ENCODE measurements at places on chromosomes 4 and X.

GRCh38 chrX:103343105-103343504, 13.1 kb downstream of the TCEAL7 start:
- no peak for DNase-seq

DNA sequence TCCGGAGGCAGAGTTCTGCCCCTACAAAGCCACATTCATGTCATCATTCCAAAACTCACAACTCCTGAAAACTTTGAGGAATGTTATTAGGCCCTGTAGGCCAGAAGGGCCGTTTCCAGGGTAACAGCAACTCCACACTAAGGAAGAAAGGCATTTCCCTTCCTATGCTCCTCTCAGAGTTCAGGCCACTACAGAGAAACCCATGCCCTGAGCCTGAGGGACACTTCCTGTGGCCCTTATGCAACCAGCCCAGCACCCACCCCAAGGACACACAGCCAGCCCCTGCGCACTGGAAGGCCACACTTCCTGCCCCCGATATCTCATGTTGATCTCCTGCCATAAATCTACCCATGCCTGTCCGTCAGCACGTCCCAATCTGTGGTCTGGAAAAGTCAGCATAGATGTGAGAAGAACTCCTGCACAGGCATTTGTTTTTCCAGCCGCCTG, 289.3 kb downstream of the BCOR start:
- no peak for DNase-seq

DNA sequence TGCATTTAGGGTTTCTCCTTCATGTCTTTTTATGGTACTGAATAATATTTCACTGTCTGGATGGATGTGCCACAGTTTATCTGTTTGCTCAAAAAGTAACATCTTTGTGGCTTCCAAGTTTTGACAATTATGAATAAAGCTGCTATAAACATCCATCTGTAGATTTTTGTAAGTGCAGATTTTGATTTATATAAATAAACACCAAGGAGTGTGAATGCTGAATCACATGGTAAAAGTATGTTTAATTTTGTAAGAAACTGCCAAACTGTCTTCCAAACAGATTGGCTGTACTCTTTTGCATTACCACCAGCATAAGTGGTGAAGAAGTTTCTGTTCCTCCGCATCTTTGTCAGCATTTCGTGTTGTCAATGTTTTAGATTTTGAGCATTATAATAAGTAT, 158.7 kb upstream of the GIMD1 start:
- no peak for DNase-seq

- DNase-seq, result no peak
These were observed 5.1 kb upstream of the UGT2A1 start for GRCh38 chr4:69658133-69658532.

DNA sequence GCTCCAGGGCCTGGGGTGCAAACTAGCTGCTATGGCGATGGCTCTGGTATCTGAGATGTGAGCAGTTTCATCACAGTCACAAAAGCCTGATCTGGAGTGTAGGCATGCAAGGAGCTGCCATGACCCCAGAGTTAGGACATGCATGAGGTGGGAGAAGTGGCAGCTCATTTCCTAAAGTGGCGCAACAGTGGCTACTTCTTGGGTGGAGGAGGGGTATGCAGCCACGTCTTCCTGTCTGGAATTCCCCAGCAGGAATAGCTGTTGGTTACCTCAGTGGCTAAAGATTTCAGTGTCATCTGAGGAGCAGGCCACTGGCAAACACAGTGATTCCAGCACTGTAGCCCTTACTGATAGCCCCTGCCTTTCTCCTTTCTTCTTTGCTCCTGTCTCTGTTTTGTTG, 1382.5 kb downstream of the C4orf33 start:
- no peak for DNase-seq

GRCh38 chrX:19555683-19556082, 40.4 kb upstream of the MAP3K15 start:
- no peak for DNase-seq

DNA sequence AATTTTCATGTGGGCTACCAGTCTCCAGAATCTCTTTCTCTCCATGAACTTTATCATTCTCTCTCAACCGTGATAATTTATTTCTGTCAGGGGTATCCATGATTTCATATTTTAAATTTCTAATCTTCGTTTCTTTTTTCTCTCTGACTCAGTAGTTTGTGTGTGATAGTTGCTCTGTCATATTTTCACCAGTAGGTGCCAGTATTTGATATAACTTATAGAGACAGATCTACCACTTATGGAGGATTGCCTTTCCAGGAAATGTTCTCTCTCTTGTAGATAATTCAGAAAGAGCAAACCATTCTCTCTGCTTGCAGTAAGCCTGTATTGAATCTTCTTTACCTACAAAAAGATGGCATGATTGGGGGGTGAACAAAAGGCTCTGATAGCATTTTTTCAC, 79.3 kb upstream of the DYNLT3 start:
- peak; percentile 1 for DNase-seq

- peak; percentile 90 for DNase-seq
These were observed 66.9 kb downstream of the ARHGEF38 start for GRCh38 chr4:105619188-105619931.

DNA sequence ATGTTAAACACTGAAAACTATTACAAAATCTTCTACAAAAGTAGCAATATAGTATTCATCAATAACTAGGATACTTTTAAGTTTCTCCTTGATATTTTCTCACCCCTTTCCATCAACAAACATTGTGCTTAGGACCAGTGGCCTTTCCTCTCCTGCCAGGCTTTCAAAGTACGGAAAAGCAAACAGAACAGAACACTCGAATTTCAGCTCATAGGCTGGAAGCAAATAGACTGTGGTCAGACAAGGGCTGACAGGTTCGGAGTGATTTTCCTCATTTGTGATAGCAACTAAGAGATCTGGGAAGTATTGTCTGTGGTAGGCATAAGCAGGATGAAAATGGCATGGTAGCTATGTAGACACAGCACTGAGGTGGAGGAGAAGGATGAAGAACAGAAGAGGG, 68.6 kb upstream of the SORBS2 start:
- peak; percentile 24 for DNase-seq

DNA sequence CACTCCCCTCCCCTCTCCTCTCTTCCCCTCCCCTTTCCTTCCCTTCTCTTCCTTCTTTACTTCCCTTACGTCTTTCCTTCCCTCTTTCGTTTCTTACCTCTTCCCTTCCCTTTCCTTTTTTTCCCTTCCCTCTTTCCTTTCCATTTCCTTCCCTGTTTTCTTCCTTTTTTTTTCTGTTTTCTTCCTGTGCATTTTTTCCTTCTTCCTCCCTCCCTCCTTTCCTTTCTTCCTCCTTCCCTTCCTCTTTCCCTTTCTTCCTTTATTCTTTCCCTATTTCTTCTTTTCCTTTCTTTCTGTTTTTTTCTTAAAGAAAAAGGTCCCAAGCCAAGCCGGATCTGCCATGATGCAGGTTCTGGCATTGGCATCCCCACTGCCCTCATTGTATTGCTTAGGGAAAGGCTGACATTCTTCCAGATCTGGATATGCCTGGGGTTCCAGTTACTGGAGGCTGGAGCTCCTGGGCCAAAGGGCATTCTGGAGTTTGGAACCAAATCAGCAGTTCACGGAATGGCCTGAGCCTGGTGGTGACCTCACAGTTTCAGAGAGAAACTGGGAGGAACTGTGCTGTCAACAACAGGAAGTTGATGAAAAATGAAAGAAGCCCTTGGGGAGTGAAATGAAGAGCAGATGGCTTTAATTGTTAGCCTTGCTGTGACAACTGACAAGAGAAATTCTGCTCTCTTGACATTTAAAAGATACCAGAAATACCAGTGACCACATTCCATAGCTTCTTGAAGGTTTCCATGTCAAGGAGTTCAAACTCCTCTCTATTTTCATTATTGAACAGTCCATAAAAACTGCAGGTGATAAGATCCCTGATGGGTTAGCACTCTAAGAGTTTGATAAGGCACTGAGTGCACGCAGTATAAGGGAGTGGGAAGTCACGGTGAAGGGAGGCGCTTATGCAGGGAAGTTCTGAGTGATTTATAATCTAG, 622.1 kb downstream of the SPRY1 start:
- no peak for DNase-seq

DNA sequence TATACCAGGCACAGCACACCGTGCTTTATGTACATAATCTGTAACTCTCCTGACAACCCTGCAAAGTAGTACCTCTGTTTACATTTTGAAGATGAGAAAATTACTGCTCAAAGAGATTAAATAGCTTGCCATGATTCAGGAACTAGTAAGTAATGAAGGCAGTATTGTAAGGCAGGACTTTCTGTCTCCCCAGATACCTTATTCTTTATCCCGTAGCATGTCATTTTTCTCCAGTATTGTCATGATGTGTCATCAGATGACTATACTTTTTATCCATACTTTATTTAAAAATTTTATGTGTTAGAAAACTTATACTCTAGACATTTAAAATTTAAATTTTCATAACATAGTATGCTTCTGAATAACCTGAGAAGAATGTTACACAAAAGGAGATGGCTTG, 188.3 kb upstream of the NUDT6 start:
- DNase-seq, result no peak

GRCh38 chrX:72062916-72063315, 68.8 kb downstream of the RTL5 start:
- no peak for DNase-seq

DNA sequence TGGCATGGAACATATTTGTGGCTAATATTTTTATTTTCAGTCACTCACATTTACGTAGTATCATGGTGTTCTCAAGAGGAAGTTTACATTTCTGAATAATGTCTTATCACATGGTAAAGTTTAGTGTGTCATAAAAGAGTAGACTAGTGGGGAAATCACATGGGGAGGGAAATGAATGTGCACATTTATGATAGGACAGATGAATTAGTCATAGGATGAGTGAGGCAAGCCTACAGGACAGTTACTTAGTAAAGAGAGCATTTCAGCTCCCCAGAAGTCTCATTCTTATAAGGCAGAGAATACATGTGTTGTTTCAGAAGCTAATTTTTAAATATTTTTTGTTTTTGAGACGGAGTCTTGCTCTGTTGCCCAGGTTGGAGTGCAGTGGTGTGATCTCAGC, 6.2 kb downstream of the GK start:
- no peak for DNase-seq

DNA sequence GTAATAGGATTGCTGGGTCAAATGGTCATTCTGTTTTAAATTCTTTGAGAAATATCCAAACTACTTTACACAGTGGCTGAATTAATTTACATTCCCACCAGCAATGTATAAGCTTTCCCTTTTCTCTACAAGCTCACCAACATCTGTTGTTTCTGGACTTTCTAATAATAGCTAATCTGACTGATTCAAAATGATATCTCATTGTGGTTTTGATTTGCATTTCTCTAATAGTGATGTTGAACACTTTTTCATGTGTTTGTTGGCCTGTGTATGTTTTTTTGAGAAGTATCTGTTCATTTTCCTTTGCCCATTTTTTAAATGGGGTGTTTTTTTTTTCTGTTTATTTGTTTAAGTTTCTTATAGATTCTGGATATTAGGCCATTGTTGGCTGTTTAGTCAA, 659.0 kb upstream of the GNPDA2 start:
- DNase-seq, result no peak

DNA sequence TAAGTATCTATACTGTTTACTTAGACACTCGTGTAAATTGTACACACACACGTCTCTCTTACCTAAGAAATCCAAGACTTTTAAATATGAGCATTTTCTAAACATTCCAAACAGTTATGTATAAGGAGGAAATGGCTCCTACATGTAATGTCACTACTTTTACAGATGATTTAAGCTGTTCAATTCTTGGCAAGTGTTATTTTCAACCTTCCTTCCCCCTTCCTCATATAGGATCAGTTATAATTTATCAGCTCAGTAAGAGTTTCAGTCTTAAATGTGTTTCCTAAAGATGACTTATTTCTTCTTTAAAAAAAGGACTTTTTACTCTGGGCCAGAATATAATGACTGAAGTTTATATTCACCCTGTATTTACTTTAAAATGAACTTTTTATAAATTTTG, 601.1 kb downstream of the ANKRD50 start:
- no peak for DNase-seq

- DNase-seq, result no peak
These were observed 90.7 kb downstream of the GPRIN3 start for GRCh38 chr4:89216866-89217265.

- DNase-seq, result no peak
These were observed 531.4 kb downstream of the INPP4B start for GRCh38 chr4:142314686-142315085.

GRCh38 chr4:34974313-34974680, 1270.0 kb downstream of the ARAP2 start:
- DNase-seq, result no peak
